ENCODE measurements at places on chromosomes 5 and 9.

DNA sequence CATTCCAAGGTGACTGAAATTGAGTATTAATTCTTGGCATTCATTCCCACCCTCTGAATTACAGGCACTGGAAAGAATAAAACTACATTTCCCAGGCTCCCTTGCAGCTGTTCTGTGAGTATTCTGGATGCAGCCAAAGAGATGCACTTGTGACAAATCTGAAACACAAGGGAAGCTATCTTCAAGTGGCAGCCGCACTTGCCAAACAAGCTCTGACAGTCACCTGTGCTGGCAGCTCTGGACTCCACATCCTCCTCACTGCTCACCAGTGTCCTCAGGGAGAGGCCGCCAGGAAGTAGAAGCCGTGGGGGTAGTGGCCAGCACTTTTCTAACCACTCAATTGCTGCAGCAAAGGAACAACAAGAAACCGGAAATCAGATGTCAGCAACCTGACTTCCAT, 275.0 kb downstream of the NR2F1-AS1 start:
- no peaks in the 10 kb centered on the region for H3K27me3 ChIP-seq
- no peaks in the 10 kb centered on the region for H3K4me1 ChIP-seq
- no peak overlapping the region for H3K4me3 ChIP-seq
- no peak overlapping the region for H3K27ac ChIP-seq
- peak; percentile 30 for DNase-seq

DNA sequence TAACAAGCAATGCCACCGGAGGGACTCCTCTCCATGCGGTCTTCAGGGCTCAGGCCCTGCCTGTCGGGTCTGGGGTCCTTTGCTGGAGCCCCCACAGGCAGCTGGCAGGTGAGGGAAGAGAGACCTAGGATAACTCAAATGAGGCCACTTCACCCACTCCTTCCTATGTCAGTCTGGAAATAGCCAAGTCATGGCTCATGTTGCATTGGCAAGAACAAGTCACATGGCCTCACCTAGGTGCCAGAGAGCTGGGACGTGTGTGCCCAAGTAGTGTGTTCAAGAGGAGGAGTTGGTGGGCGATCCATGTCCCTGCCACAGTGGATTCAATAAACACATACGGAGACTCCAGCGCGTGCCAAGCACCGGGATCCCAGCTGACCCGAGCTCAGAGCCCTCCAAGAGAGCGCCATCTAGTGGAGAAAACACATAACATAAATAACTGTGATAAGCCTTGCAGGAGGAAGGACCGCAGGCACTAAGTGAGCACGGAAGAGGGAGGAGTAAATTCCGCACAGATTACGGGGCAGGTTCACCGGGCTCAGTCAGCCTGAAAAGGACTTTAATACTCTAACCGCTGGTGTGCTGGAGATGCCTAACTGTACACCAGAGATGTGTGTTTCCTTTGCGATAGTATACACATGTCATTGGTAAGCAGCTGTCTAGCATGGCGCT, 580.8 kb downstream of the CCDC171 start:
- no peak overlapping the region for H3K27ac ChIP-seq
- no peak overlapping the region for H3K4me3 ChIP-seq
- no peaks in the 10 kb centered on the region for H3K4me1 ChIP-seq

GRCh38 chr5:42676362-42676761, 80.3 kb upstream of the CCDC152 start:
- no peaks in the 10 kb centered on the region for H3K36me3 ChIP-seq
- no peak overlapping the region for H3K4me3 ChIP-seq
- DNase-seq, result no peak
- no peaks in the 10 kb centered on the region for H3K4me1 ChIP-seq
- no peak overlapping the region for H3K27ac ChIP-seq

GRCh38 chr5:67935908-67936566, 279.5 kb upstream of the PIK3R1 start:
- H3K4me1 ChIP-seq, result no peaks in the 10 kb centered on the region
- no peak overlapping the region for H3K4me3 ChIP-seq
- no peaks in the 10 kb centered on the region for H3K27me3 ChIP-seq
- no peak for DNase-seq
- H3K27ac ChIP-seq, result no peak overlapping the region

DNA sequence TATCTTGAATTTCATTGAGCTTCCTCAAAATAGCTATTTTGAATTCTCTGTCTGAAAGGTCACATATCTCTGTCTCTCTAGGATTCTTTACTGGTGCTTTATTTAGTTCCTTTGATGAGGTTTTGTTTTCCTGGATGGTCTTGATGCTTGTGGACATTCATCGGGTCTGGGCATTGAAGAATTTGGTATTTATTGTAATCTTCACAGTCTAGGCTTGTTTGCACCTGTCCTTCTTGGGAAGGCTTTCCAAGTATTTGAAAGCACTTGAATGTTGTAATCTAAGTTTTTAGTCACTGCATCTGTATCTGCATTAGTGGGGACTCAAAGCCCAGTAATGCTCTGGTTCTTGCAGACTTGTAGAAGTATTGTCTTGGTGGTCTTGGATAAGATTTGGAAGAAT, 47.8 kb downstream of the SMIM15 start:
- H3K4me3 ChIP-seq, result no peak overlapping the region
- H3K4me1 ChIP-seq, result no peaks in the 10 kb centered on the region
- H3K36me3 ChIP-seq, result no peaks in the 10 kb centered on the region
- H3K27me3 ChIP-seq, result no peaks in the 10 kb centered on the region

Data from mesendoderm (in vitro differentiated cells).